ENCODE measurements at places on chromosomes 2 and 18.

DNA sequence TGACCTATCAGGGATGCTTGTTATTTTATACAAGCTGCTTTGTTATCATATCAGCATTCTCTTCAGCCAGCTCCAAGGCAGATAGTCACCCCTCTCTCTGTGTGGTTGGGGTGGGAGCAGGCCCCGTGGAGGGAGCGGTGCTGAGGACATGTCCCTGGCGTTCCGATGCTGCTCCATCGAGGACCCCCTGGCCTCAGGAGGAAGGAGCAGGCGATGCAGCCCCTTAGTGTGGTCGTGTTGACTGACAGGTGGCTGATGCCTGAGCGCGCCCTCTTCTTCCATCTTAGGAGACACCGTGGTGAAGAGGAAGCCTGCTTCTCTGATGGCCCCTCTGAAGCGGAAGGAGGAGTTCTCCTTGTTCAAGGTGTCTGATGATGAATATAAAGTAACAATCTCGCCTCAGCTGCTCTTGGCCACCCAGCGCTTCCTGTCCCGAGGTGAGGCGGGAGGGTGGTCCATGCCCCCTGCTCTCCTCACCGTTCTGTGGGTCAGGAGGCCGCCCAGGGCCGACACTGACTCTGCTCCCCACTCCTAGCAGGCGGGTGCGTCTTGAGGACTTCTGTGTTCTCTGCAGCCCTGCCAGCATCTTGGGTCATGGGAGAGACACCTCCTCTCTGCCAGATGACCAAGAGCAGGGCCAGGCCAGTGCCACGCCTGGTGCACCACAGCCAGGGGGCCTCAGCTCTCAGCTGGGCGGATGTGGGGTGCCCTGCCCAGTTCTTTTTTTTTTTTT, 10.6 kb downstream of the CNNM3 start:
- DNase-seq = no peak

- no peak for DNase-seq
Observed at GRCh38 chr18:9653390-9653789, 39.0 kb upstream of the PPP4R1 start.

GRCh38 chr2:198383392-198383791, 579.0 kb downstream of the PLCL1 start:
- no peak for DNase-seq

DNA sequence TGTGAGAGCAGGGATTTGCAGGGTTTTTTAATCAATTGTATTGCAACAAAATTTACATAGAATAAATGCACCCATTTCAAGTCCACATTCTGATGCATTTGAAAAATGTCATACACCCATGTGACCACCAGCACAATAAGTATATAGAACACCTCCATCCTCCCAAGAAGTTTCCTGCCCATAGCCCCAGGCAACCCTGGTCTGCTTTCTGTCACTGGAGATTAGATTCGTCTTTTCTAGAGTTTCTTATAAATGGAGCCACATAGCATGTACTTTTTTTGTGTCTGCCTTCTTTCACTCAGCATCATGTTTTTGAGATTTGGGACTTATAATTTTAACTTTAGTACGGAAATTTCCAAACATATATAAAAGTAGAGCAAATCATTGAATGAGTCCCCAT, 127.2 kb upstream of the EPAS1 start:
- no peak for DNase-seq

DNA sequence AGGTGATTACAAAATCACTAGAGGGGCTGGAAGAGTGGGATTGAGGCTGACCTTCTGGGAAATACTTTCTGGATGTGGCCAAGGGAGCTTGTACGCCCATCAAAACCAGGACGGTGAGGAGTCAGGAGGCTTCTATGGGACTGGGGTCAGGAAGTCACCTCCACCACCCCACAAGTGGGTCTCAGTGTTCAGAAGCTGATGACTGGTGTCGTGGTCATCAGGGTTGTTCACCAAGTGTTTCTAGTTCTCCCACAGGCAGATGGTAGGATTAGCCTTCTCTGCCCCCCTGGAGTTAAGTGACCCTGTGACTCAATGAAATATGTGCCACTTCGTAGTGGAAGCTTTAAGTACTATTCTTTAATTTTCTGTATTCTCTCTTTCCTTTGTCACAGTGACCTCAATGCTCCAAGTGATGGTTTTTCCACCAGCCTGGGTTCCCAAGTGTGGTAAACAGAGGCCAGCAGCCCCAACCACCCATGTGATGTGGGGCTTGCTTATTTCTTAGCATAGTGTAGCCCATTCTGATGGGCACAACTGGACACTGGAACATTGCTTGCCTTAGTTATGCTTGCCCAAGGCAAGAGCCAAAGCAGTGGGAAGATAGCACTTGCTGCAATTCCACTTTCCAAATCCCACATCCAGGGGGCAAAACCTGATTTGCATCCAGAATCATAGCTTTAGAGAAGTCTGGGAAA, 258.8 kb downstream of the CYP26B1 start:
- DNase-seq = no peak

DNA sequence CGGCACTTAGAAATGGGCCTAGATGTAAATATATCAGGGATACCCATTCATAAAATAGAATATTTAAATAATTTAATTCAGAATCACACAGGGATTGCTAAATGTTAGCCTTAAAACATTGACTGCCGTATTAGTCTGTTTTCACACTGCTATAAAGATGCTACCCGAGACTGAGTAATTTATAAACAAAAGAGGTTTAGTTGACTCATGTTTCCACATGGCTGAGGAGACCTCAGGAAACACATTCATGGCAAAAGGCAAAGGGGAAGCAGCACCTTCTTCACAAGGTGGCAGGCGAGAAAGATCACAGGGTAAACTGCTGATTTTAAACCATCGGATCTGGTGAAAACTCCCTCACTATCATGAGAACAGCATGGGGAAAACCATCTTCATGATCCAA, 223.6 kb upstream of the GULP1 start:
- no peak for DNase-seq

- no peak for DNase-seq
Observed at GRCh38 chr18:21369146-21369545, 127.1 kb downstream of the GREB1L start.

GRCh38 chr2:118151831-118152230, 63.6 kb downstream of the INSIG2 start:
- no peak for DNase-seq

GRCh38 chr2:18551169-18551568, 9.3 kb downstream of the RDH14 start:
- no peak for DNase-seq

GRCh38 chr18:37710726-37711125, 145.1 kb upstream of the CELF4 start:
- DNase-seq = no peak

GRCh38 chr2:71670430-71670795, 217.1 kb downstream of the DYSF start:
- no peak for DNase-seq

DNA sequence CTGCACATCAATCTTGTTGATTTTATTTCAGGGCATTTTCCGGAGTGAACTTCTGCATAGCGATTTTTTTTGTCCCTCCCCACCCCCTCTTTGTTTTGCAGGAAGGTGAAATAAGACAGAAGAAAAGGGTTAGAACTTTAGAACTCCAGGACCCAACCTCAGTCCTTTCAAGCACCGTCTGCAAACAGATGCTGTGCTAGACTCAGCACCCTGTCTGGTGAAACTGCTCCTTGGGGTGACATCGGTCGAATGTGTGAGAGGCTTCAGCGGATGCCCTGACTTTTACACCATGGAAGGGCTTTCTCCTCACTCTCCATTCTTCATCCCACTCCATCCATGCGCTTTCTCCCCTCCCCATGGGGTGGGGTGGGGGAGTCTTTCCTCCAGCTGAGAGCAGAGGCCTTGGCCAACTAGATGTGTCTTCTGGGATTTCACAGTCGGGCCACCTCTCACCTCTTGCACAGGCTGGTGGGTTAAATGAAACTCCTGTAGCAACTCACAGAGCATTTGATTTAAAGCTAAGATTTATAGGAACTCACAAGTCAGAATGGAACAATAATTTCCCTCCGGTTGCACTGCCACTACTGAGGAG, 43.3 kb upstream of the EDAR start:
- DNase-seq = no peak

DNA sequence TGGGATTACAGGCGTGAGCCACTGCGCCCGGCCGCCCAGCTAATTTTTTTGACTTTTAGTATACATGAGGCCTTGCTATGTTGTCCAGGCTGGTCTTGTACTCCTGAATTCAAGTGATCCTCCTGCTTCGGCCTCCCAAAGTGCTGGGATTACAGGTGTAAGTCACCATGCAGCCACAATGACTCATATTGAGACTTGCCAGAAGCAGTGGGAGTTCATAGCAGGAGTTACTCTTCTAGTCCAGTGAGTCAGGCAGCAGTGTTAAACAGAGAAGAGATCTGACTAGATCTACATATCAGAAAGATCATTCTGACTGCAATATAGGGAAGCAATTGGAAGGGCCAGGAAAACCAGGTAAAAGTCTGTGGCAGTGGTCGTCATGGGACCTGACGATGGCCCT, 1.5 kb upstream of the FLACC1 start:
- DNase-seq = no peak

DNA sequence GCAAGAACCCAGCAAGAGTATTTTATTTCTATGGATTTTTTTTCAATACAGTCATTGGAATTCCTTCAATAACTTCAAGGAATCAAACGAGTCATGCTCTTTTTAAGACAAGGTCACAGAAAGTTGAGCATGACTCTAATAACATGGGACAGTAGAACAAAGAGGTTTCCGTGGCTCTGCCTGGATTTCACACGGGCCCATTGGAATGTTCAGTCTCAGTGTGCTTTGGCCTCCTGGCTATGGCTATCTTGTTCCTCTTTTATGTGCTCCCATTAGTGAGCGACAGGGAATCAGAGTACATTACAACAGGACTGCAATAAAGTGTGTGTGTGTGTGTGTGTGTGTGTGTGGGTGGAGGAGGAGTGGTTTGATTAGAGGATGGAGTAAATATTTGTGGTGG, 312.4 kb downstream of the DCC start:
- no peak for DNase-seq

DNA sequence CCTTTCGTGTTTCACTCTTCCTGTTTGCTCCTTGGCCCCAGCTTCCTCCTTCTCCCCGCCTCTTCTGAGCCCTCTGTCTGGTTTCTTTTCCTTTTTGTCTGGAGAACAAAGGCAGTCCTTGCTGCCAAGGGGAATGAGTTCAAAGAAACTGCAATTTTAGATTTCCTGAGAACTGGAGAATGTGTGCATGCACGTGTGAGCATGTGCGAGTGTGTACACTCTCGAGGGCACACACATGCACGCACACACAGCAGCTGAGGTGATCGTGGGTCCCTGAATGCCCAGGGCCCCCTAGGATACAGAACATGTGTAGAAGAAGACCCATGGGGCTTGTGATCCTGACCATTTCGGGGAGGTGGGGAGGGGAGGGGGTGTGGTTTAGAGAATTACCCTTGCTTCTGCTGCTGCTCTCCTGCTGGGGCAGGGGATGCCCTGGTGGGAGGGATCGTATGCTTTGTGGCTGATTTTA, 151.8 kb downstream of the DYSF start:
- DNase-seq = no peak

- no peak for DNase-seq
Observed at GRCh38 chr18:34709104-34709503, 994 bp upstream of the DTNA start.
